Activated naive CD4-positive, alpha-beta T cell (primary cell): ENCODE measurements at places on chromosomes 5 and 9.

- DNase-seq, result no peak
Observed at GRCh38 chr9:104944356-104944755, 16.4 kb upstream of the ABCA1 start.

GRCh38 chr5:157651623-157652376 lies 438 bp downstream of the SOX30 start:
- DNase-seq, result peak; percentile 49

DNA sequence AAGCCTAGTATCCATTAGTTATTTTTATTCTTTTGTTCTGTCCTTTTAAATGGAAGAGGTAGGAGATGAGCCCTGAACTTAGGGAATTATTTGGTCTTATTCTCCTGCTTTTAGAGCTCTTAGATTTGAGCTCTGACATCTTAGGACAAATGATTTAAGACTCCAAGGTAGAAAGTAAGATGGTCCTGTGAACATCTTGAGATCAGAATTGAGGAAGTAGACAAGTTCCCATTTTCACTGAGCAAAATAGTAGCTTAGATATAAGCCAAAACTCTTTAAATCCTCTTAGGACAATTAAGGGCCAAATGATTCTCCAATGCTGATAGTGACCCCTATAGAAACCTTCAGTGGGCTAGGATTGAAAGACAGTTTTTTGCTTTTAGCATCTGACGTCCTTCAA lies 53.0 kb upstream of the RUSC2 start:
- DNase-seq, result no peak

GRCh38 chr9:112203536-112203935 lies 28.4 kb upstream of the SUSD1 start:
- DNase-seq, result no peak

GRCh38 chr5:69188811-69189161 lies 597 bp upstream of the CENPH start:
- no peak for DNase-seq
